ENCODE measurements at places on chromosomes 16 and 17.

GRCh38 chr16:63702981-63703590 is 1418.8 kb downstream of the CDH11 start:
- no peak for DNase-seq

DNA sequence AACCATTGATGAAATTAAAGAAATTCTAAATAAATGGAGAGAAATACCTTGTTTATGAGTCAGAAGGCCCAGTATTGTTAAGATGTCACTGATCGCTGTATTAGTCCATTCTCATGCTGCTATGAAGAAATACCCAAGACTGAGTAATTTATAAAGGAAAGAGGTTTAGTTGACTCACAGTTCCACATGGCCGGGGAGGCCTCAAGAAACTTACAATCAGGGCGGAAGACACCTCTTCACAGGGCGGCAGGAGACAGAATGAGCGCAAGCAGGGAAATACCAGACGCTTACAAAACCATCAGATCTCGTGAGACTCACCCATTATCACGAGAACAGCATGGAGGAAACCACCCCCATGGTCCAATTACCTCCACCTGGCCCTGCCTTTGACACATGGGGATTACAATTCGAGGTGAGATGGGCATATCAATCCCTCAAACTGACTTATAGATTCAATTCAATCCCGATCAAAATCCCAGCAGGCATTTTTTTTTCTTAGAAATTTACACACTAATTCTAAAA is 157.2 kb downstream of the ENGASE start:
- DNase-seq = no peak

GRCh38 chr16:69600202-69600601 is 34.4 kb downstream of the NFAT5 start:
- DNase-seq = no peak

- DNase-seq = peak; percentile 49
These were observed 19.5 kb downstream of the ATP2A3 start for GRCh38 chr17:3944485-3945388.

- DNase-seq = peak; percentile 10
These were observed 35.0 kb upstream of the SLC5A10 start for GRCh38 chr17:18916816-18917500.

DNA sequence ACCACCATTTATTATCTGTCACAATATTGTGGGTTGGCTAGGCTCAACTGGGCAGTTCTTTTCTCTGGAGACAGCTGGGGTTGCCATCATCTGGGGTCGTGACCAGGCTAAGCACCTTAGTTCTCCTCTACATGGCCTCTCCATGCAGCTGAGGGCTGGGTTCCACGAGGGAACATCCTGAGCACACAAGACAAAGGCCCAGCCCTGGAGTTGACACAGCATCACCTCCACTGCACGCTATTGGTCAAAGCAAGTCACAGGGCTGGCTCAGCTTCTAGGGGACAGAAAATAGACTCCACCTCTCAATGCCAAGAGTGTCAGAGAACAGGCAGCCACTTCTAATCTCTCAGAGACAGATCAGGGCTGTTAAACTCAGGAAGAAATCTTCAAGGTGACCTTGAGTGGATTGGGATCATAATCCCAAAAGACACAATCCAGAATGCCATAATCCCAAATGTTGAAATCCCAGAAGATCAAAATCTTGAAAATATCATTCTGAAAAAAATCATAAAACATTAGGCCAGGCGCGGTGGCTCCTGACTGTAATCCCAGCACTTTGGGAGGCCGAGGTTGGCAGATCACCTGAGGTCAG is 13.0 kb upstream of the USP10 start:
- no peak for DNase-seq

- no peak for DNase-seq
These were observed 36.9 kb downstream of the SOCS3 start for GRCh38 chr17:78322858-78323455.
